ENCODE measurements at places on chromosomes 12 and 14. TPM values are rescaled to one million over a fixed set of nuclear protein-coding genes. Genes with fewer than 3 reads are reported as not detected.

- no peak for DNase-seq
These were observed 81.4 kb upstream of the KRR1 start for GRCh38 chr12:75592638-75593335.

GRCh38 chr12:28704477-28705169 lies 444.5 kb upstream of the FAR2 start:
- DNase-seq, result no peak

DNA sequence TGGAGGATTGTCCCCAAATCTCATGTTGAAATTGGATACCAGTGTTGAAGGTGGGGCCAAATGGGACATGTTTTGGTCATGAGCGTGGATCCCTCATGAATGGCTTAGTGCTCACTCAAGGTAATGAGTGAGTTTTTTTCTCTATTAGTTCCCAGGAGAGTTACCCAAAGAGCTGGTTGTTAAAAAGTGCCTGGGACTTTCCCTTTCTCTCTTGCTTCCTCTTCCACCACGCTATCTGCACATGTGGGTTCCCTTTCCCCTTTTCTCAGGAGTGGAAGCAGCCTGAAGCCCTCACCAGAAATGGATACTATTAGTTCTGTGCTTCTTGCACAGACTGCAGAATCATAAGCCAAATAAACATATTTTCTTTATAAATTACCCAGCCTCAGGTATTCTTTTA lies 465.4 kb downstream of the FSCB start:
- DNase-seq, result no peak

DNA sequence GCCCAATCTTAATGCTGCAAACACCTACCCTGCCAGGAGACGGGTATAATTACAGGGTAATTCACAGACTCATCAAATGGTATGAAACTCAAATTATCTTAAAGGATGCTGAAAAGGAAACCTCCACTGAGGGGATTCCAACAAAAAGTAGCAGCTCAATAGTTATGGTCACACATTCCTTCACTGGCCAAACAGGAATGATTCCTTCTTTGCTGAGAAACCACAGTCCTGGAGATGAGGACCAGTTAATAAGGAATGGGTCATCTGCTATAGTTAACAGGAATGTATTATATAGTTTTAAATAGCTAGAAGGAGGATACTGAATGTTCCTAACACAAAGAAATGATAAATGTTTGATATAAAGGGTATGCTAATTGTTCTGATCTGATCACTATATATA lies 136.9 kb downstream of the STXBP6 start:
- DNase-seq, result no peak

- no peak for DNase-seq
These were observed 28.6 kb upstream of the CORO1C start for GRCh38 chr12:108759924-108760323.

DNA sequence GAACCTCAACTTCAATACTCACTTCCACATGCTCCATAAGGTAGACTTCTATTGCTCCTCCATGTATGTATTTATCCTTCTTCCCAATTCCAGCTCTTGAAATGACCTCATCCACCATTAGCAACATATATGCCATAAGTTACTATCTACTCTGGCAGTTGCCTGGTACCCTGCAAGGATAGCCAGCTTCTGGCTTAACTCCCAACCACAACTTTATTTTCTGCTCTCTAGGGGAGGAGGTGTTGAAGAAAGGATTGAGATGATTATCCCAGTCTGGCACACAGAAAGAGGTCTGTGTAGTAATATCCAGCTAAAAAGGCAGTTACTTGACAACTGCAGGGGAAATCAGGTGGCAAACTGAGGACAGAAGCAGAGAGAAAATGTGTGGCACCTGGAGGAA lies 71.5 kb upstream of the MDM1 start:
- DNase-seq, result no peak

DNA sequence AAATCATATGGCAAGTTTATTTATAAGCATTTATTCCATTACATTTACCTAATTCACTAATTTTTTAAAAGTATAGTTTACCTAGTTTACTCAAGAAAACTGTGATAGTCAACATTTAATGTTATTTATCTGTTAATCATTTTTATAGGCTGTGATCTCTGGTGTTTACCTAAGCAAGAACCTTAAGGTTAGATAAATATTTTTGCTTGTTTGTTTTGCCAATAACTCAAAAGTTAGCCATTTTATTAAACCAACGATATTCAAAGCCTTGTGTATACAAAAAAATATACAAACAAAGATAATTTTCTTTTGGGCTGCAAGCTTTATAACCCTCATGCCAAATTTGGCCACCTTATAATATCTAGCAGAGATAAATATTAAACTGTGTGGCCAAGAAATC lies 157.3 kb downstream of the SLCO1B3 start:
- no peak for DNase-seq

- DNase-seq, result no peak
These were observed 475.6 kb upstream of the MIS18BP1 start for GRCh38 chr14:45728434-45729225.

DNA sequence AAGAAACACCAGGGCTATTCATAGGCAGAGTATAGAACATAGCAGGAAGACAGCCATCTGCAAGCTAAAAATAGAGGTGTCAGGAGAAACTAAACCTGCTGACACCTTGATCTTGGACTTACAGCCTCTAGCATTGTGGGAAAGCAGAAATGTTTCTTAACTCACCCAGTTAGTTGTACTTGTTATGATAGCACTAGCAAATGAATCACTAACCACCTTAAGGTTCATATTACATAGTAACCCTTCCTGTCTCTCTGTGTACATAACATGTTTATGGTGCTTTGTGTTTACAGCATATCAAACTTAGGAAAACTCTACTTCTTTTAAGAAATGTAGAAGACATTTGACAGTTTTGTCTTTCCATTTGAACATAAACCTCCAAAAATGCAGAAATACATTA lies 1031.3 kb downstream of the FSCB start:
- peak; percentile 17 for DNase-seq

GRCh38 chr12:22173177-22173576 lies 127.2 kb downstream of the CMAS start:
- DNase-seq, result no peak

- no peak for DNase-seq
These were observed 309.2 kb upstream of the TBX3 start for GRCh38 chr12:114993165-114993564.

- no peak for DNase-seq
These were observed 32.0 kb downstream of the PEX5 start for GRCh38 chr12:7221486-7221885.

DNA sequence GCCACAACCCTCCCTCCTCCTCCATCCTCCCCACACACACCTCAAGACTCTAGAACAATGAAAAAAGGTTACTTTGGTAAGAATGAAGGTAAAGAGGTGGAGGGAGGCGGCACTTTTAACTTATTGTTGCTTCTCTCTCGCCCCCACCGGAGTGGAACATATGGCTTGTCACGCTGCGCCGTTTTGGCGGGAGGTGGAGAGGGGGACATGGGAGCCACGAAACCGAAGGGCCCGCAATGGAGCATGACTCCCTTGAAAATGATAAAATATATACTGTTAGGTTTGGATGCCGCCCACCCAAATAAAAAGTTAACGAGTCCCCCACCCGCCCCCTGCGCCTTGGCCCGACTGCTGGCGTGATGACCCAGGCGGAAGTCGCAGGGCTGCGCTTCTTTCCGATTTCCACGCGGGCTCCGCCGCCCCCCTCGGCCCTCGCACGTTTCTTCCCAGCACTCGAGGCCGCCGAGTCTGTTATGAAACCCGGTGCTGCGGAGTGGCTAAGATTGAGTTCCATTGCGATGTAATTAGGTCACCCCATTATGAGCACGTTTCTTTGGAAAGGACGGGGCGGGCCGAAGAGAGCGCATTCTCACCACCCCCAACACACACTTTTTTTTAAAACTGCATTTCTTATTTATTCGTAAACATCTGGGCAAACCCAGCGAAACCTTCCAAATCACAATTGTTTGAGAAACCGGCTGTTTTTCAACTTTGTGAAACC lies 1.4 kb upstream of the ZFP36L1 start:
- peak; percentile 72 for DNase-seq

DNA sequence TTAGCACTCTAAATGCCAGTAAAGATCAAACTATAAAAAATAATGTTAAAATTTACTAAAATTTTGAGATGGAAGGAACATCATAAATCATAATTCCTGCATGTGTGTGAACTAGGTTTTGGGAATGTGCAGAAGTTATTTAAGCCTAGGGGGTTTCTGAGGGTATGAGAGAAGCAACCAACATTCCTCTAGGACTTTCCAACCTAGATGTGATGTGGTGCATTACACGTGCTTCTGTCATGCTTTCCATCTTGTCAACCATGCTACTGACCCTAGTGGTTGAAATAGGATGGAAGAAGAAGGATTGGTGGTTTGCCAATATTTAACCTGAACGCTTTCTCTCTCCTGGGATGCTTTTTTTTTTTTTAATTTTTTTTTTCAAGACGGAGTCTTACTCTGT lies 209.3 kb downstream of the AEBP2 start:
- no peak for DNase-seq

GRCh38 chr14:86221755-86222154 lies 691.8 kb downstream of the FLRT2 start:
- DNase-seq, result no peak

DNA sequence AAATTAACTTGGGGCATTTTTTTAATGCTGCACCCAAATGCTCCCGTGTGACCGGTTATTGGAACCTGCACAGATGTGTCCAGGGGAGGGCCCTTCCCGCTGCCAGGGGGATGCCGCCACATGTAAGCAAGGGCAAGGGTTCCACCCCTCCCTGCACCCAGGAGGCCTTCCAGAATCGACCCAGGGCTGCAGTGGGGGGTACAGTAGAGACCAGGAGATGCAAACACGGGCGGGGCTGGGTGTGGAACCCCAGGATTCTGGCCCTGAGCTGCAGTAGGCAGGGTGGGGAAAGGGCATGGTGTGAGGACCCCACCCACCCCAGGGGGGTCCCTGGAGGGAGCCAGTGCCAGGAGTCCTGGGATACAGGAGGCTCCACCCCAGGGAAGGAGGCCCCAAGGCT lies 54.1 kb downstream of the TNFAIP2 start:
- no peak for DNase-seq

GRCh38 chr14:32349322-32349721 lies 20.2 kb downstream of the AKAP6 start:
- no peak for DNase-seq

GRCh38 chr12:132437252-132437932 lies 52.6 kb upstream of the FBRSL1 start:
- DNase-seq, result no peak

- peak; percentile 69 for DNase-seq
These were observed 156.3 kb downstream of the TMX1 start for GRCh38 chr14:51396222-51396815.

GRCh38 chr12:131950182-131950913 lies 606 bp downstream of the EP400 start:
- DNase-seq, result peak; percentile 15

DNA sequence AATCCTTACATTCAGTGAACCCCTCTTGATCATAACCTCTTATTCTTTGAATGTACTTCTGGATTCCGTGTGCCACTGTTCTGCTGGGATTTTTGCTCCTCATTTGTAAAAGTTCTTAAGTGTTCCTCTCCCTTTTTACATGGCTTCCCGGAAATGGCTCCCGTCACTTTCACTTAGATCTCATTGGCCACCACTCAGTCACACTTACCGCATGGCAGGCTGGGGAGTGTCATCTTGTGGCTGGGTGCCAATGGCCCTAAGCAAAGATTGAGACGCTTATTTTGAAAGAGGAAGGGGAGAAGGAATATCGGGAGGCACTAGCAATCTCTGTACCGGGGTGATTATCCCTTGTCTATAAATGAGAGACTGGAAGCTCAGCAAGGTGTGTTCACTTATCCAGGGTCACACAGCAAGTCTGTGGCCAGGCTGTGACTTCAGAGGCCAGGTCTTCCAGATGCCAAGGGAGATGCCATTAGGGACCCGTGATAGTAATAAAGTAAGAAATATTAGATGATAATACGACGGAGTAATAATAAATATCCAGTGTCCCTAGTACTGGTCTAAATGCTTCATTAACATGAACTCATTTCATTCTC lies 68.8 kb downstream of the RNFT2 start:
- DNase-seq, result no peak

DNA sequence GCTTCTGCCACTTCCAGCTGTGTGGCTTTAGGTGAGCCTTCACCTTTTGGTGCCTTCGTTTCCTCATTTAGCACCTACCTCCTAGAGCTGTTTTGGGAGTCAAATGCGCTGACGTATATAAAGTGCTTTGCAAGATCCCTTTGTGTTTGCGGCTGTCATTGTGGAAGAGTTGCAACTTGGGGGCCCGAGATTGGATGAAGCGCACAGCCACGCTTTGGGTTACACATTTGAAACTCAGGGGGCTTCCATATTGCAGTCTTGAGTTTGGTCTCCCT lies 636 bp upstream of the ARL6IP4 start:
- no peak for DNase-seq

- DNase-seq, result no peak
These were observed 28.5 kb downstream of the CPM start for GRCh38 chr12:68904351-68904962.

- DNase-seq, result no peak
These were observed 10.9 kb upstream of the AMN start for GRCh38 chr14:102911541-102911951.

- peak; percentile 40 for DNase-seq
These were observed 524.4 kb downstream of the MED13L start for GRCh38 chr12:115752913-115753726.

- no peak for DNase-seq
These were observed 310.5 kb downstream of the ETNK1 start for GRCh38 chr12:22935501-22935900.

GRCh38 chr12:22059976-22060647 lies 14.1 kb downstream of the CMAS start:
- DNase-seq, result no peak

GRCh38 chr14:99736603-99737371 lies 52.7 kb downstream of the CYP46A1 start:
- no peak for DNase-seq

DNA sequence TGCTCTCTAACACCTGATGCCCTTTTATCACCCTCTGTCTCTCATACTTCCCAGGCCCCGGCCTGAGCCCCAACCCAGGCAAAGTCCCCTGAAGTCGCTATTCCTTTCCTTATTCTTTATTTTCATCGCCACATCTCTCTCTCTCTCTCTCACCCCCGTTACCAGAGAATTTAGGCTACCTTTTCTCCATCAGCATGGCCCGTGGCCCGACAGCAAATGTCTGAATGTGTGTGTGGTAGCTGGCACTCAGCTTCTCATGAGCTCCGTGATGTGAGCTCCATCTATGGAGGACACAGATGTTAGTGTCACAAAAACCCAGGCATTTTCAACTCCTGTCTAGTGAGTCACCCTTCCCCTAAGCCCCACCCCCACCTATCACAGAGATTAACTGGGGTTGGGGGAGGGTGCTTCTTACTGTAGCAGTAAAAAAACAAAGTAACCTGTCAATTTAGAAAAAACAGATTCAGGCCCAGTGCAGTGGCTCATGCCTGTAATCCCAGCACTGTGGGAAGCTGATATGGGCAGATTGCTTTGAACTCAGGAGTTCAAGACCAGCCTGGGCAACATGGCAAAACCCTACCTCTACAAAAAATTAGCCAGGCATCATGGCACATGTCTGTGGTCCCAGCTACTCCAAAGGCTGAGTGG lies 53.8 kb downstream of the VCPKMT start:
- DNase-seq, result peak; percentile 94

Gene KRT5
- total RNA-seq, result not detected

Gene GPR137C
- total RNA-seq, result not detected

Gene CAND1
- total RNA-seq, result 92.4 TPM

Gene DPY19L2
- 0.70 TPM for total RNA-seq

Gene HOXC9
- total RNA-seq, result 2.4 TPM

Gene STON2
- 9.8 TPM for total RNA-seq

Gene CDH24
- total RNA-seq, result 7.6 TPM

Gene PTHLH
- 8.3 TPM for total RNA-seq

Gene TMPRSS12
- total RNA-seq, result not detected

Gene ANKRD33
- total RNA-seq, result not detected
